Lung (tissue), 17 donors: ENCODE measurements at places on chromosomes 16 and 17.

- no peak for DNase-seq
Observed at GRCh38 chr16:2280981-2281542, 13.1 kb upstream of the RNPS1 start.

- DNase-seq, result no peak
Observed at GRCh38 chr17:70891306-70891705, 722.0 kb downstream of the KCNJ2 start.

GRCh38 chr16:74718741-74719610 lies 18.3 kb upstream of the MLKL start:
- no peak for DNase-seq

- no peak for DNase-seq
Observed at GRCh38 chr16:28130099-28131088, 66.9 kb upstream of the GSG1L start.

GRCh38 chr17:6749519-6749918 lies 6.3 kb upstream of the XAF1 start:
- DNase-seq, result no peak

GRCh38 chr16:22323959-22324786 lies 27.0 kb downstream of the POLR3E start:
- no peak for DNase-seq

- DNase-seq, result no peak
Observed at GRCh38 chr16:77014441-77014840, 176.5 kb upstream of the MON1B start.

DNA sequence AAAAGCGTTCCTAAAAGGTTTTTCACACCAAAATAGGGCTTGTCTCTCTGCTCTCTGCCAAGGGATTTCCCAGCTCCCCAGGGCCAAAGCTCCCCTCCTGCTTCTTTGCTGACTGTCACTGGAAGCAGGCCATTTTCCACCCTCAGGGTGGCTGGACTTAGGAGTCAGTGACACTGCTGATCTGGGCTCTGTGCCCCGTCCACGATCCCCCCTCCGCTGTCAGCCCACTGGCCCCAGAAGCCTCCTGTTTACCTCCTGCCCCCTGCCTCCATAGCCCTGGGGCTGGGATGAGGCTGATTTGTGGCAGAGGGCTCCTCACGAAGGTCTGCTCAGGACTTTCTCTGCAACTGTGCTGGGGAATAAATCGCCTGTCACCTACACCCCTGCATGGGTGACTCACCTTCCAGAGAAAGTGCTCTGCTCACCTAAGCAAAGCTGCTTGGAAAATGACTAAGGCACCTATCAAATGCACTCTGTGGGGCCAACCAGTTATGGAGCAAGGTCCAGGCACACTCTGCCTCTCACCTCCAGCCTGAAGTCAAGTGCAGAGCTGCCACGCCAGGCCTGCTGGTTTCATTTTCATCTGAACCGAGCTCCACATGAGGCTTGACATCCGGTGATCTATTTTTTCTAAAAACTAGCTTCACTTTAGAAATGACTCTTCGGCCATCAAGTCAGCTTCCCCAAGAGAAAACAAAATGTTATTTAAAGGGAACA lies 4.9 kb downstream of the MAP3K14 start:
- no peak for DNase-seq

- no peak for DNase-seq
Observed at GRCh38 chr17:65483438-65483837, 78.0 kb downstream of the AXIN2 start.

DNA sequence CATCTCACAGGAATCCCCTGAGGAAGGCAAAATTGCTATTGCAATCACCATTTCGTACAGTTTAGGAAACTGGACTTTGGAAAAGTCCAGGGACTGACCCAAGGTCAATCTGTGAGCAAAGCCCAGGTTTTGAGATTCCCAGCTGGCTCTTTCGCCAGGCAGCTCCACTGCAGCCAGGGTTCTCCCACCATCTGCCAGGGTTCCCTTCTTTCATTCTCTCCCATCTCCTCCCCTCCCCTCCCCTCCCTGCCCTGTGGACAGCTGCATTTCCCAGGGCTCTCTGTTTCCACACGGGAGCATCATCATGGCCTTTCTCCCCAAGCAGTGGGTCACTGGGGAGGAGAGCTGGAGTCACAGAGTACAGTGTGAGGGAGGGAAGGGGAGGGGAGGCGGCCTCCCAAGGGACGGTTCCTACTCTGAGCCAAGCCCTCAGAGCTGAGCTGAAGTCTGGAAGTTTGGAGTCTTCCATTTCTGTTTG lies 11.9 kb upstream of the GSDMA start:
- no peak for DNase-seq

GRCh38 chr17:55063885-55064874 lies 95.6 kb downstream of the STXBP4 start:
- no peak for DNase-seq

DNA sequence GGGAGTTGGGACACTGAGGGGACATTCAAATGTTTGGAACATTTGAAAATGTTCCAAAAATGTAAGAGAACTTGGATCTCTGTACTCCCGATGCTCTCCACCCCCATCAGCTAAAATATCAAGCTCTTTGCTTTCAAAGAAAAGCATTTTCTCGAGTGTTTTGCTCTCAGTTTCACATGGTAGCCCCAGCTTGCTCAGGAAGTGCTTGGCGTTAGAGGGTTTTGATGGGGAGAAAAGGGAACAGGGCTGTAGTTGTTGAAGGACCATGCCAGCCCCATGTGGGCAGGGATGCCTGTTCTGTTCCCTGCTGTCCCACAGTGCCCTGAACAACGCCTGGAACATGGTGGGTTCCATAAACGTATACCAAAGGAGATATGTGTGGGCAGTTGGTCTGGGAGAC lies 37.0 kb downstream of the RAI1 start:
- DNase-seq, result no peak

GRCh38 chr17:81909966-81910839 lies 996 bp downstream of the PCYT2 start:
- DNase-seq, result no peak

DNA sequence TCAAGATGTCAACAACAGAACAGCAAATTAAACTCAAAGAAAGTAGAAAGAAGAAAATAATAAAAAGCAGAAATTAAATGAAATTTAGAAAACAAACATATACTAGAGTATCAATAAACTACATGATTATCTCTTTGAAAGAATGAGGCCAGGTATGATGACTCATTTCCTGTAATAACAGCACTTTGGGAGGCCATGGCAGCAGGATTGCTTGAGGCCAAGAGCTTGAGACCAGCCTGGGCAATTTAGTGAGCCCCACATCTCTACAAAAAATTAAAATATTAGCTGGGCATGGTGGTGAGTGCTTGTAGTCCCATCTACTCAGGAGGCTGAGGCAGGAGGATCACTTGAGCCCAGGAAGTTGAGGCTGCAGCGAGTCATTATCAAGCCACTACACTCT lies 232.5 kb downstream of the RAB11FIP4 start:
- DNase-seq, result no peak

DNA sequence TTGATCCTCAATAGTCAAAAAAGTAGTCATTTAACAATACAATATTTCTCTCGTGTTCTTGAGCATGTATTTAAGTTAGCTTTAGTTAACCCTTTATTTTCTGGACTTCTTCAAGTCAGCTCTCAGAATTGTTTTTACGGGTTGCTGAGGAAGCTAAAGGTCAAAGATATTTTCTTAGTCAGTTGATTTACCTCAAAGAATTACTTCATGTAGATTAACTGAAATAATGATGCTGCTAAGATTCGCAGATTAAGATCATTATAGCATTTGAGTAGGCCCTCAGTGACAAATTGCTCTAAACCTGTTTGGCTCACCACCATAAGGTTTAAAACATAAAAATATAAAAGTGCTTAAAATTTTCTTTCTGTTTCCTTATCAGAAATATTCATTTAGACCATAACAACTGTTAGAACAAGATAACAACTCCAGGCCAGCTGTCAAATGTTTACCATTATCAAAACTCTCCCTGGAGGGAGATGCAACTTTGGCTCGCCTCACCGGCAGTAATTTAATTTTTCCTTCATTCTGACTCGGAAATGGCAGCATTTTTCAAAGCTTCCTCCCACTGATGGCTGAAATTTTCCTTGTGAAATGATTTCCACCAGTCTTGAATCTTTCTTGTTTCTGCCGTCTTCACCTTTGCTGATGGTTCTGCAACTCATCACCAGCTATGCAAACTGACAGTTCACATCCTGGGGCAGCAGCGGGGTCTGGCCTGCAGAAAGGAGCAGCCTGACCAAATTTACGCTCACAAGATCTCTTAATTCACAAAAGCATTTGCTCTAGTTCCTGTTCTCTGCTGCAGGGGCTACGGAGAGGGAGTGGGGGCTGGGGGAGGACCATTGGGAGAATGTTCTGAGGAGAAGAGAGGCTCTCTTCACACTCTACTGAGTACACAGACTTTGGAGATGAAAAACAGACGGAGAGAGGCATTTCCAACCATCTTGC lies 254.8 kb upstream of the TBX2 start:
- peak; percentile 61 for DNase-seq

DNA sequence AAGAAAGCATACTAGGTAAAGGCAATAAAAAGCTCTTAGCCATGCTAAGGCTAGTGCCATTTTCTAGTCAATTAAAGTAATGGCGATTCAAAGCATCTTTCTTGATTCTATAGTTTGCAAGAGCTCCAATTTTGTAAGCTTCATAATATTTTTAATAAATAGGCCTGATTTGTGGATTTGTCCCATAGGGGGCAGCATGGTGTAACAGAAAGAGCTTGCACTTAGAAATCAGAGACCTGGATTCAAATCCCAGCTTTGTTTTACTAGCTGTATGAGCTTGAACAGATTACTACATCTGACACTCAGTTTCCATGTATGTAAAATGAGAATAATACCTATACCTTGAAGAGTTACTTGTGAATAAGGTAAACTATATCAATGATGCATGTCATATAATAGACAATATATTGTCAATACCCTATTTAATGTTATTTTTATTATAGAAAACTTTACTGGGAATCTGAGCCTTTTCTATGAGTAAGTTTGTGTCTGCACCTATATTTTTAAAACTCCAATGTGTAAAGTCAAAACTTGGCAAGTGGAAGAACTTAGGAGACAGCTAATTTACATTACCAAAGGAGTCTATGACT lies 93.6 kb upstream of the NOG start:
- peak; percentile 44 for DNase-seq

DNA sequence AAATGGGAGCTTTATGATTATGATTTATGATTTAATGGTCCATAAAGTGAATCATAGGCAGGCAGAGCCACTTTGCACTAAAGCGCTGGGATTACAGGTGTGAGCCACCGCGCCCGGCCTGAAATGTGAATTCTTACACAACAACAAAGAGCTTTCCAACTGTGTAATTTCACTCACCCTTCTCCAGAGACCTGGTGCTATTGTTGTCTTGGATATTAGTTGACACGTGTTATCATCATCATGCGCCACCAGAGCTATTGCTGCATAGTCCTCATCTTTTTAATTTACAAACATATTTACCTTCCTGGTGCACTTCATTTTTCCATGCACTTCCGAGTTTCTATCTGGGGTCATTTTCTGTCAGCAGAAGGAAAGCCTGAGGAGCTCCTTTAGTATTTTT lies 4.8 kb upstream of the UTS2R start:
- no peak for DNase-seq

DNA sequence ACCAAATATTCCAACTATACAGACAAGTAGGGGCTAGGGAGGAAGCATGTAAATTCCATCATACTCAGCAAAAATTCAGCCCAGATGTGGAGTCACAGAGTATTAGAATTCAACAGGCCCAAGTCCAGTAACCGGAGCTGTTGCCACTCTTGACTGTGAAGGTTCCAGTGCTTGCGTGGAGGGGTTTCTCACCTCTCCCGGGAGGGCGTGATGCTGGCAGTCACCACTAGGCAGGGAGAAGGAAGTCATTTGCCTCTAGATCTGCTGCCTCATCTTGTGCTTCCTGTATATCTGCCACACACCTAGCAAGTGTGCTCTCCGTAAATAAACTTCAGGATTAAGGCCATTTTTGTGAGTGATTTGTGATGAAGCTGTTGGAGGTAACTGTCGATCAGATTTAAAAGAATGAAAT lies 1.0 kb upstream of the CKLF start:
- DNase-seq, result peak; percentile 55

DNA sequence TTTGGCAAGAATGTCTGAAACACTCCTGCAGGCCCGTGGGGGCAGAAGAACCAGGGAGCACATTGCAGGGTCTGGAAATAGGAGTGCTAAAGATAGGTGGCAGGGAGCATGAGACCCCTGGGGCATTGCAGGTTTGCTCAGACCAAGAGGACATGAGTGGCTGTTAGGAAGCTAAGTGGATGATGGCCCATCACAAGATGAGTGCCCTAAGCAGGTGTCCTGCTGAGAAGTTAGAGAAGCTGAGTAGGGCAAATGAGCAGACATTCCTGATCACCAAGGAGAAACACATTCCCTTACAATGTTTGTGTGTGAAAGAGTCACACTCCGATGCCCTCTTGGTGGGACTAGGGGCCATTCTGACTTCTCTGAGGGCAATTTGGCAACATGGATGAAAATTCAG lies 9.9 kb downstream of the MLYCD start:
- DNase-seq, result no peak

DNA sequence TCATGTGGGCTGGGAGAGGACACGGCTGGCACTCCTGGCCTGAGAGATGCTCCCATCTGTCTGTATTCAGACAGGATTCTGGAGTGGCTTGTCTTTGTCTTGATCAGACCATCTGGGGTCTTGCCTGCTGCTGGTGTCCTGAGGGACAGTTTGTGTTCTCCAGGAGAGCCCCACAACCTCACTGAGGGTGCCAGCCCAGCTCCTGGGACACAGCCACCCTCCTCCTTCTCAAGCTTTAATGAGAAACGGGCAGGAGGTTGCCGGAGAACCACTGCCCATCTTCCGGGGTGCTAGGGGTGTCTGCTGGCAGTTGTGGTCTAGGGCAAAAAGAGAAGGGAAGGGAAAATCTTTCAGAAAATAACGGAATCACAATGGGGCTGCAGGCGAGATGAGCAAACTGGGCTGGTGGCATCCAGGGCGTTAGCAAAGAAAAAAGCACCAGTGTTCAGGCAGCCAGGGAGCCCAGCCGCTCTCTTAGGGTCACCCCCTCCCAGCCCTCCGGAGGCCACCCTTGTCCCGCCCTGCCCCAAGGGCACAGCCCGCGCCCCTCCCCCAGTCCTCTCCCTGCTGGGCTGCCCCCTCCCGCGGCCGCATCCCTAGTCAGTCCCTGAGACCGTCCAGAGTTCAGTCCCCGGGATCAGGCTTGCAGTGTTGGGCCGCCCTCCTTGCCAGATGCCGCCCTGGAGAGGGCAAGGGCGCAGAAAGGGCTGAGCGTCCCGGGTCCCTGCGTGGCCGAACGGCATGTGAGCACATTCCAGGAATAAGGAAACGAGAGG lies 824.7 kb downstream of the KCNJ18 start:
- no peak for DNase-seq

GRCh38 chr17:9451934-9452333 lies 123.7 kb downstream of the STX8 start:
- no peak for DNase-seq

DNA sequence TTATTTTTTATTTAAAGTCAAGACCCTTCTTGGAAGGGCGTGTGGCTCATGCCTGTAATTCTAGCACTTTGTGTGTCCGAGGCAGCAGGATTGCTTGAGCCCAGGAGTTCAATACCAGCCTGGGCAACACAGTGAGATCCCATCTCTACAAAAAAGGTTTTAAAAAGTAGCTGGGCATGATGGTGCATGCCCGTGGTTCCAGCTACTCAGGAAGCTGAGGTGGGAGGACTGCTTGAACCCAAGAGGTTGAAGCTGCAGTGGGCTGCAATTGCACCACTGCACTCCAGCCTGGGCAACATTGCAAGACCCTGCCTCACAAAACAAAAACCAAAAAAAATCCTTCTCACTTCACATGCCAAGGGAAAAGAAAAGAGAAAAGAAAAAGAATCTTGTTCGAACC lies 29.6 kb downstream of the MINK1 start:
- DNase-seq, result no peak
